ENCODE measurements at places on chromosomes 16 and 17.

DNA sequence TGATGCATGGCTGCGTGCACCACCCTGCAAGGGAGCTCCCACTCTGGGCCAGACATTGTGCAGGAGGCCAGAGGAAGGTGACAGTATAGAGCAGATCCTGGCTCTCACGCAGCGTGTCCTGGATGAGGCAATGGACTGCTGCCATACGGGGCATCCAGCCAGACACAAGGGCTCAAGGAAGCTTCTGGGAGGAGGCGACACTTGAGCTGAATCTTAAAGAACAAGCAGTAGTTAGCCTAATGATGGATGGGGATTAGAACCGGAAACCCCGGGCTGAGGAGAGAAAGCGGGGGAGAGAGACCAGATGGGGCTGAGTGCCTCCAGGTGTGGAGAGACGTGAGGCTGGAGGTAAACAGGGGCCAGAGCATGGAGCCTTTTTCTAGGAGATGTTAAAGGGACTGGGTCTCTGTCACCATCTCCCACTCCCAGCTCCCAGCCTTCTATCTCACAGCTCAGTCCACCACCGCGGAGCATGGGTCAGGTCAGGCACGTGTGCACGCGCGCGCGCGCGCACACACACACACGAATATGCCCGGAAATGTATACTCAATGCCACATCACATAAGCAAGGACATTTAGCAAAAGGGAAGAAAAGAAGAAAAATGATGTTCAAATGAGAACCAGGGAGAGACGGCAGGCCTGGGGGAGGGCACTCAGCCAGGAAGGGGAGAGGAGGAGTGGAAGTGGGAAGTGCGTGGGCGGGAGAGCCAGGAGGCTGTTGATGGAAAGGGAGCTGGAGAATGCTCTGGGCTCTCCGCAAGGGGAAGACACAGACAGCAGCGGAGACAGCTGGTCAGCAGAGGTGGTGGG is 46.3 kb downstream of the CCDC42 start:
- peak; percentile 91 for DNase-seq

DNA sequence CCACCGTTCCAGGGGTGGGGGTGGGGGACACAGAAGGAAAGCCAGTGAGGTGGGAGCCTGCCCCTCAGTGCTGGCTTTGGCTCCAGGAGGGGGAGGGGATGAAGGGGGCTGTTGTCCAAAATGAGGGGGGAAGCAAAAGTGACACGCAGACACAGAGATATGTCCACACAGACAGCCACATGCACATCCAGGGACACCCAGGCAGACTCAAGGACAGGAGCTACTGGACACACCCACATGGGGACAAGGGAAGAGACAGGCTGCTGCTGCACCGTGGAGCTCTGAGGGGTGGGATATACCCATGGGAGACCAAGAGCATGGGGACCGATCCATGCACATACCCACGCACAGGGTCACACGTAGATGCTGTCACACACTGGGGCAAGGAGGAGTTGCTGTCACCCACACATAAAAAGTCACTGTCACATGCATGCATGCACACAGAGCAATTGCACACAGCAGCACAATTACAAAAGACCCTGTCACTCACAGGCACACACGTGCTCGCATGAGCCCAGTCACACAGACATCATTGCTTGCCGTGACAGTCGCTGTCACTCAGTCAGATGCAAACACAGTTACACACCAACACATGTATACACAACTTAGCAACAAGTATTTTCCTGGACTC is 1.3 kb downstream of the THRA start:
- no peak for DNase-seq

- DNase-seq, result peak; percentile 88
Measured at GRCh38 chr16:88706229-88706964, at the start of the genes CTU2 and RNF166. Gene CTU2, plus strand, starts transcription at chr16:88706503. Its CDS starts 28 bp downstream, at chr16:88706531. Gene RNF166, minus strand, starts transcription at chr16:88706408. Its CDS starts 83 bp downstream, at chr16:88706325.

GRCh38 chr17:79954281-79955166 is 81.1 kb downstream of the TBC1D16 start:
- DNase-seq, result no peak

DNA sequence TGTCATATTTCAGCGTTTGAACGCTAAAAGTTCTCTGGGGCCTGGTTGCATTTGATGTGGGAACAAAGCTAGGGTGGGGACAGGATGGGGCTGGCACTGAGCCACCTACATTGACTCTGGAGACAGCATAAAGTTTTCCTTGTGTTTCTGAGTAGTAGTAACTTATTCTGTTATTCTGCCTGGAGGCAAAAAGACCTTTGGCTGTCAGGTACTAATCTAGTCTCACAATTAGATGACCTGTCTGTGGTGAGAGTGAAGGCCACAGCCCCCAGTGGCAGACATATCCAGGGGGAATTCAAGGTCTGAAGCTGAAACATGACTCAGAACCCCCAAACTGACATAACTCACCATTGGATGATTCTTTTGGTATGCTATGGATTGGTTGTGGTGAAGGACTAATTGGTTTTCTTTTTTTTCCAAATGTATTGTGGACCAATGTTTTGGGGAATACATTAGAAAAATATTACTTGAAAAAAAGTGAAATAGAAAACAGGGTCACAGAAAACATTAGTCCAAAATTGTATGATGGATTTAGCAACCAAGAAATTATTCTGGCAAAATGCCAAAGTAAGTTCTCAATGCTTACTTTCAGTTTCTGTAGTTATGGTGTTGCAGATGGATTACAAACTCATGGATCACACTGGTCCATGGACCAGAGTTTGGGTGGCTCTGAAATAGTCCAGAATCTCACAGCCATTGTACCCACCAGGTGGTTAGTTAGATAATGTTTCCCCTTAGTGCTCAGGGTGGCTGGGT is 10.5 kb upstream of the SALL1 start:
- DNase-seq, result peak; percentile 84

- DNase-seq, result no peak
Measured at GRCh38 chr17:74597069-74597790, 5.1 kb upstream of the CD300LD start.

- DNase-seq, result peak; percentile 28
Measured at GRCh38 chr17:79808763-79809529, 12.1 kb upstream of the CBX8 start.

All from fibroblast of skin of right biceps (primary cell).